ENCODE measurements at places on chromosomes 1 and 21.

GRCh38 chr1:46131712-46132528 is 509 bp downstream of the PIK3R3 start:
- DNase-seq = peak; percentile 33

DNA sequence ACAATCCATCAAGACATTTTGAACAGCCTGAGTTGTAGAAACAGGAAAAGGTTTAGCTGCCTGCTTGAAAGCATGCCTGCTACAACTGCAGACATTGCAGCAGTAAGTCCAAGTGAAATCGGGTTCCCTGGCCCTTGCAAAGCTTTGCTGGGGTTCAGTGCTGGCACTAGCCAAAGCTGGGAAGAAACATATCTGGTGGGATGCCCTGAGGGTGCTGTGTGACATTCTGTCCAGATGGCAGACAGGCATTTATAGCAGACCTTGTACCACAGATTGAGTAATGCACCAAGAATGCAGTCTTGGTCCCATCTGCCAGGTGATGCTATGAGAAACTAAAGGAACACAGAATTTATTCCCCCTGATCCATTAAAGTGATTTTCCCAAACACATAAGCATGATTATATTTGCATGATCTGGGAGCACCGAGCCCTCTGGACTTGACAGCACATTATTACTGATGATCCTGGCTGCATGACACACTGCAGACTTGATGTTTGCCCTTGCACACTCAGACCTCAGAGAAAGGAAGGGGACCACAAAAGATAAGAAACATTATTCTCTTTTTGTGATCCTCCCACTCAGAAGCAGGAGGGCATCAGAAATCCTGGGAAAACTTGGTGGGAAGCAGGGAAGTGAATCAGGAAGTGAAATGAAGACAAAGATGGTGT is 223.7 kb upstream of the FAM78B start:
- no peak for DNase-seq

GRCh38 chr1:33880305-33880704 is 16.4 kb downstream of the HMGB4 start:
- DNase-seq = no peak

DNA sequence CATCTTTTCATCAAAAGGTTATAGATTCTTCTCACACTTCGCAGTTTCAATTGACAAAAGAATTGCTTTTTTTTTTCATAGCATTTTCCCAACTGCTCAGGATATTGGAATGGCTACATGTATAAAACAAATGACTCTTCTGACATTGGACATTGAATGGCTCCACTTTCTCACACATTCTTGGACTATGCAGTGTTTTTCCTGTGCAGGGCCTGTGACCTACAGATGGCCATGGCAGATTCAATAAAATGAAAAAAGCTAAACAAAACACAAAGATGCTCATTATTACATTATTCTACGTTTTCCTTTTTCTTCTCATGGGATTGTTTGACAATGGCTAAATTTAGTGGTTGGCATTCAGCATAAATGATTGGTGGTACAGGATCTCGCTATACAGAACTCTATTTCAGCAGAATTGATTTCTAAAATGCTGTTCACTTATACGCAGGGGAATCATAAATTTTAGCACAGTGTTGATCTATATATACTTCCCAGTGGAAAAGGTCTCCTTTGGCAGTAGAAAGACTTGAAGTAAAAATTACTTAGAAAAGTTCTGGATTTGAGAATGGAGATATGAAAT is 115.6 kb upstream of the ADAMTS5 start:
- no peak for DNase-seq

DNA sequence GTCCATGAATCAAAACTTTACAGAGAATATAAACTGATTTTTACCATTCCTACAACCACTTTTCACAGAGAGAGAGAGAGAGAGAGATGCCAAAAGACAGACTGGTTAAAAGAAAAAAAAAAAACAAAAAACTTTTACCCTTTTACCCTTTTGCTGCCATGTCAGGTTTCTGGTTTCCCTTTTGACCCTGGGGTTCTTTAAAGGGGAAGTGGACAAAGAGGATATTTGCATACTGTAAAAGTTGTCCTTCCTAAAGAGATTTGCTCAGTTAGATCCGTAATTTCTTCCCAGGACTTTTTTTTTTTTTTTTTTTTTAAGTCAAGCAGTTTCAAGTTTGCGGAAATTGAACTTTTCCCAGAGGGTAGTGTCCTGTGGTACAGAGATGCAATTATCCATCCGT is 287.8 kb upstream of the RGS18 start:
- DNase-seq = no peak

- no peak for DNase-seq
These were observed 73.0 kb downstream of the NGF start for GRCh38 chr1:115265099-115265498.

DNA sequence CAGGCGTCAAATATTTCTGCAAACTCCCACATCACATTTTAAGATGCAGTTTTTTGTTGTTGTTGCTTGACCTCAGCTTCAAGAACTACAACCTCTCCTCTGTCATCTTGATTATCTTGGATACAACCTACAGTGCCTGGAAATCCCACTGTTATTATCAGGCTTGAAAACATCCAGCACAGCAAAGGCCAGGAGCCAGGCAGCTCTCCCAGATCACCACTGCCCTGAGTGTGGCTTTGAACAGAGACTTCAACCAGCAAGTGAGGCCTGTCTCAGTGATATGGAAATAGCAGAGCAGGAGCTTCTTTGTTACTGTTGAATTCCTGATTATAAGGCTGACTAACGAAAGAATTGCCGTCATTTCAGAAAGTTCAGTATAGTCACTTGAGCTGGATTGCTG is 28.5 kb downstream of the CCDC190 start:
- DNase-seq = no peak

DNA sequence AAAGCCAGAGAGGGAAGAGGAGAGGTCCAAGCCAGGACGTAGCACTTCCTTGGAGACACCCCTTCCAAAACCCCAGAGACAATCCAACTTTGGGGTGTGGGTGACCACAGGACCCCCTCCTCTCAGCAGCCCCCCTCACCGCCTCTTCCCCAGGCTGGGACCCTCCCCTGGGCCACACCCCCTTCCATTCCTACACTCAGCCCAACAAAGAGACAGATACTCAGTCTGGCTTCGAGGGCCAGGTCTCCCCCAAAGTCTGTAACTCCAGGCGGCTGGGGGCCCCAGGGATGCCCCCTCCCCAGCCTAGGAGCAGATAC is 1.4 kb downstream of the MEX3A start:
- no peak for DNase-seq

GRCh38 chr1:234608025-234608910 is 1.7 kb downstream of the IRF2BP2 start:
- DNase-seq = peak; percentile 95

- DNase-seq = no peak
These were observed 32.3 kb upstream of the ID3 start for GRCh38 chr1:23591460-23592208.

DNA sequence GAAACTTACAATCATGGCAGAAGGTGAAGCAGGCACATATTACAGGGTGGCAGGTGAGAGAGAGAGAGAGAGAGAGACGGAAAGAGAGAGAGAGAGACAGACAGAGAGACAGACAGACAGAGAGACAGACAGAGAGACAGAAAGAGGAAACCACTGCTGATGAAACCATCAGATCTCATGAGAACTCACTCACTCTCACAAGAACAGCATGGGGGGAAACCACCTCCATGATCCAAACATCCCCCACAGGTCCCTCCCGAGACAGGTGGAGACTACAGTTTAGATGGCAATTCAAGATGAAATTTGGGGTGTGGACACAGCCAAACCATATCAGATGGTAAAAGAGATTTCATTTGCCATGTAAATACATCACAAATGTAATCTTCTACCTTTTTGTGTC is 708.1 kb downstream of the MRPL39 start:
- DNase-seq = no peak

GRCh38 chr1:162676750-162677149 is 44.5 kb downstream of the DDR2 start:
- DNase-seq = no peak

- DNase-seq = no peak
These were observed 1.3 kb upstream of the UBE2J2 start for GRCh38 chr1:1274931-1275431.

- peak; percentile 69 for DNase-seq
These were observed at the start of gene RHBDL2 for GRCh38 chr1:38941527-38942019. TSS of gene RHBDL2 (minus strand) at chr1:38941830. CDS start at chr1:38919212, 22,618 bp downstream.

DNA sequence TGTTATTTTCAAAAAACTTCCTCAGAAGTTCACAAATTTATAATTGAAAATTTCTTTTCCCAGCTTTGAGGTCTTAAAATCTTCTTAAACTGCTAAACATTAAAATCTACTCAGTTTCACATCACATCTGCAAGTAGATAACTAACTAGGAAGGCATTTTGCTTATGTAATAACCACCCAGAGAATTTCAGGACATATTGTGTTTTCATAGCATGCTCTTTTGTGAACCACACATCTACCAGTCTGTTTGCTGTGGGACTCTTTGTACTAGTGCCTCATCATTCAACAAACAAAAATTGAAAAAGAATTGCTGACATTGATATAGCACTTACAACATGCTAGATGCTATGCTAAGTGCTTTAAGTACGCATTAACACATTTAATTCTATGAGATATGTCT is 31.6 kb upstream of the C1orf146 start:
- peak; percentile 85 for DNase-seq

DNA sequence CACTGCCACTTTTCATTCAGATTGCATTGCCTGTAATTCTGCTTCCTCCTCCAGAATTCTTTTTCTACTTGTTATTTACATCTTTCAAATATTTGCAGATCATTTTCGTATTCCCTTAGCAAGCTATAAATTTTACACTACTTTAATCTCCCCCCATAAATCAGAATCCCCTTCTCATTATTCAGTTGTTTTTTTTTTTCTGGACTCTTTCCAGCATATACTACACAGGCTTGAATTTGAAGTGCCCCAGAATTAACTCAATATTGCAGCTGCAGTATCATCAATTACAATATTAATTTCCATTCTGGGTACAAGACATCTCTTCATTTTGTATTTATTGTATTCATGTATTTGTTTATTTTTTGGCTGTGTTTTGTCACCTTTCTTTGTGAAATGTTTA is 1494.3 kb downstream of the AMY1C start:
- no peak for DNase-seq

DNA sequence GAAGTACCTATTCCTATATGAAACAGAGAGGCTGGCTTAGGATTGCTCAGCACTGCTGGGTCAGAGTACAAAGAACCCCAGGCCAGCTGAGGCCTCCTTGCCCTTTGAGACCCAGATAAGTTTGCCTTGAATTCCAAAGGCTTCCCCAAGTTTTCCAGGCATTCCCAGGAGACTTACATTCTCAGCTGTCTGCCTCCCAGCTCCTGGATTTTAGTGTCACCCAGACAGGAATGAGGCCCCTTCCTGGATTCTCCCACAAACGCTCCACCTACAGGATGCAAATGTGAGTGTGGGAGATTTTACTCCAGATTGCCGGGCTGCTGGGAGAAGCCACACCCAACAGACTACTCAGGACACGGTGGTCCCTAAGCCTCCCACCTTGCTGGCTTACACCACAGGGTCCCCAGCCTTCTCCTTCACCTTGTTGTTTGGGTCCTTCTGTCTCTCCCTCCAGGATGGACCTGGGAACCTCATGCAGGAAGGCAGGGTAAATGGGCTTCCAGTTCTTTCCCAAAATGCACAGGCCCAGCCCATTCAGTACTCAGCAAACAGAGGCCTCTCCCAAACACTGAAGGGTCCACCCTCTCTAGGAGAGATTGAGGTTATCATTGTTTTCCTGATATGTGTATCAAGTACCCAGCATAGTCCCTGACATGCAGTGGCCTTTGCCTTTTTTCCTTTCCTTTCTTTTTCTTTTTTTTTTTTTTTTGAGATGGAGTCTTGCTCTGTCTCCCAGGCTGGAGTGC is 10.6 kb downstream of the RHBG start:
- DNase-seq = no peak

DNA sequence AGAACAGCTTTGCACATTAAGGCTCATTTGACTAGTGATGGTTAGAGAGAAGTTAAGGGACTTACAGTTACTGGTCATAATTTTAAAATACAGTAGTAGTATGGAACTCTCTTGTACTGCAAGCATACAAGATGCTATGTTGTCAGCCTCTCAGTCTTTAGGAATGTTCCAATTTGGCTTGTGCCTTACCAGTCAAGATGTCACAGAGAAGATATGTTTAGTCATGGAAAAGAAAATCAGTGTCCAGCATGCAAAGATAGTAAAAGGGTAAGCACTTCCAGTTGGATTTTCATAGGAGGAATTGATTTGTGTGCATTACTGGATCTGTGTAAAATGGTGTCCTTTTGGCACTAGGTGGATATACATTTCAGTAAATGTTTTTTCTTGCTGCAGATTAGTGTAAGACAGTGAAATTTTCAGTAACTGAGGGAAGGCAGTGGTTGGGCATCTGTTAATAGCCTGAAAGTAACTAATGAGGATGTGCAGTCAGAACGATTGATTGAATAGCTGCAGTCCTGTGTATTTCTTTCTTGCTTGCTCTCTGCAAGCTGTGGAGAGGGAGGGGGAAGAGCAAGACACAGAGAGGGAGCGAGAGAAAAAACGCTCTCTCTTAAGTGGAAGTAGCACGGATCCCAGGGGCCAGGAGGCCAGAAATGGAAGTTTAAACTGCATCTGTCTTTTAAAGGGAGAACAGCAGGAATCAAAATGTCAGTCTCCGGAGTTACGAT is 108.2 kb downstream of the CLEC20A start:
- DNase-seq = peak; percentile 67

DNA sequence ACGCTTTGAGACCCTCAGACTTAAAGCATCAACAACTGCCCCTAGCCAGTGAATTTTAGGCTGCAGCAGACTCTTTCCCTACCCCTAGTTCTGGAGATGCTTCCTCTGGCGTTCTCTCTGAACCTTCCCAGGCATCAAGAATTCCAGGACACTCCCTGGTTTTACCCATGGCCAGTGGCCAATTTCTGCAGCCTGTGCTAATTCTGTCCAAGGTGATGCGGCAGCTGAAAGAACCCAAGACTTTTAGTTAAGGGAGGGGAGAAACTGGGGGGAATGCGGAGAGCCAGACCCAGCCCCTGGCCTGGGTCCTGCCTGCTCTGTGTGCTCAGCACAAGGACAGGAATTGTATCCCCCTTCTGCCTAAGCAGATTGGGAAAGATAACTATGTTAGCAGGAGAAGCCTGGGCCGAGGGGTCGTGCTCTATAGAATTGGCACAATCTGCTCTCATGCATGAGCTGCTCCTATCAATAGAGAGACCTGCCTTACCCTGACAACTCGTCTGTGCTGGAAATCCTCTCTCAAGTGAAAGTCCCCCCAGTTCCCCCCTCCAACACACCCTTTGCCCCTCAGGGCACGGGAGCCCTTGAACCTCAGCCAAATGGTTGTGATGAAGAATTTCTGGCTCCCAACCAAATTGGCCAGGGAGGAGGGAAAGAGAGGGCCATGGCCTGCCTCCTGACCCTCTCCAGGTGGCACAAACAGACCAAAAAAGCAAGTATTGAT is 5.4 kb upstream of the GJA8 start:
- no peak for DNase-seq

DNA sequence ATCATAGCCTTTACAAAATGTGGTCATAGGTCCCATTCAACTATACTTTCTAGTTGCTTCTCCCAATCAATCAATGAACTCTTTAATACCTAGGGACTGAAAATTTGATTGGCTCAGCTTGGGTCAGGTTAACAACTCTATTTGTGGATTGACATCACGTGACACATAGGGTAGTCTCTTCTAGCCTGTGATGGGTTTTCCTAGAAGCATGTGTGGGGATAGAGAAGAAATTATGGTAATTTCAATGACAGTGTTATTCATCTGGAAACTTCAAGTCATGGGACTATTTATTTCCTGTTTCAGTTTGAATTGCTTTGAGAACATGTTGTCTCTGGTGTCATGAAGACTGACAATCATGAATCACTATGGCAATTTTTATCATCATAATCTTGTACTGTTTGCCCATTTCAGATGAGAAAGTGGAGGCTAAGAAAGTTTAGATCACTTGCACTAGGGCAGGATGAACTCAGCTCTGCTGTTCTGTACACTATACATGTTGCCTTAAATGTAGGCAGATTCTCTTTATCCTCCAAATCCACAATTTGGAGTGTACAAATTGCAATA is 529.9 kb upstream of the BEND5 start:
- no peak for DNase-seq

Measured in cardiac fibroblast (primary cell).